ENCODE measurements at places on chromosomes 2 and 18. TPM values are rescaled to one million over a fixed set of nuclear protein-coding genes. Genes with fewer than 3 reads are reported as not detected.

GRCh38 chr2:238092486-238093035 lies 7.6 kb upstream of the ESPNL start:
- no peak for DNase-seq

- no peak for DNase-seq
Observed at GRCh38 chr18:8705961-8706790, 820 bp downstream of the MTCL1 start.

- DNase-seq: no peak
Observed at GRCh38 chr18:43651057-43651456, 373.8 kb upstream of the SYT4 start.

GRCh38 chr2:134457353-134457752 lies 203.5 kb downstream of the MGAT5 start:
- no peak for DNase-seq

Gene IL1RN
- total RNA-seq: 0.41 TPM

Gene CRYBA2
- total RNA-seq: not detected

- DNase-seq: peak; percentile 50
Observed at GRCh38 chr2:235235977-235236767, 257.7 kb upstream of the AGAP1 start.

DNA sequence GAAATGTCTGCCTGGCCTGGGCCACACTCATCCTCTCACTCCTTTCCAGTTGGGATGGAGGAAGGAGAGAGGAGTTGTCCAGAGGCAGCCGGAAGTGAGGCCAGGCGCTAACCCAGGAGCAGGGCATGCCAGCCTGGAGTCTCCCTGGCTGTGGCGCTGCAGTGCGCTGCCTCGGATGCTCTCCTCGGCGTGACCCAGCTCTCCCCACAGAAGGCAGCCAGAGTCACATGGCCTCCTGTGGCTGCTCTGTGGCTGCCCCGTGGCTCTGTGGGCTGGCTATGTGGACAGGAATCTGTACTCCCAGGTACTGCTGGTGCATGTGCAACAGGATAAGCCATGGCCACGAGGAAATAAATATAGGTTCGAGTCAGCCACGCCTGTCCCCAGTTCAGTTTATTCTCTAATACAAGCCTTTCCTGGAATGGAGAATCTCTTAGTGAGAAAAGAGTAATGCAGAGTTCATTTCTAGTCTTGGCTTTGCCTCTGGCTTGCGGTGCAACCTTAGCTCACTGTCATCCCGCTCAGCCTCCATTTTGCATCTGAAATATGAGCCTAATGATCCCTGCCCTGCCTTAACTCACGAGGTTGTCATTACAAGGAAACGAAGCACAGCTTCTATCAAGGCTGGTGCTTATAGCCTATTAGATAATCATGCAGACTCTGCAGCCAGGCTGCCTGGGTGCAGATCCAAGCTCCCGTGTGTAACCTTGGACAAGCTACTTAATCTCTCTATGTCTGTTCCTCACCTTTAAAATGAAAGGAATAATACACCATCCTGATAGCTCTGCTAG lies 106.3 kb downstream of the ANTXR1 start:
- no peak for DNase-seq

Gene CXCR1
- total RNA-seq: not detected

Gene SKOR2
- not detected for total RNA-seq

- DNase-seq: no peak
Observed at GRCh38 chr2:121004950-121005349, 269.3 kb downstream of the GLI2 start.

Gene DRC1
- not detected for total RNA-seq

GRCh38 chr2:17816396-17817245 lies at the start of gene MSGN1:
Gene MSGN1 (plus strand): TSS chr2:17816460. CDS start chr2:17816519, 59 bp downstream.
- no peak for DNase-seq

DNA sequence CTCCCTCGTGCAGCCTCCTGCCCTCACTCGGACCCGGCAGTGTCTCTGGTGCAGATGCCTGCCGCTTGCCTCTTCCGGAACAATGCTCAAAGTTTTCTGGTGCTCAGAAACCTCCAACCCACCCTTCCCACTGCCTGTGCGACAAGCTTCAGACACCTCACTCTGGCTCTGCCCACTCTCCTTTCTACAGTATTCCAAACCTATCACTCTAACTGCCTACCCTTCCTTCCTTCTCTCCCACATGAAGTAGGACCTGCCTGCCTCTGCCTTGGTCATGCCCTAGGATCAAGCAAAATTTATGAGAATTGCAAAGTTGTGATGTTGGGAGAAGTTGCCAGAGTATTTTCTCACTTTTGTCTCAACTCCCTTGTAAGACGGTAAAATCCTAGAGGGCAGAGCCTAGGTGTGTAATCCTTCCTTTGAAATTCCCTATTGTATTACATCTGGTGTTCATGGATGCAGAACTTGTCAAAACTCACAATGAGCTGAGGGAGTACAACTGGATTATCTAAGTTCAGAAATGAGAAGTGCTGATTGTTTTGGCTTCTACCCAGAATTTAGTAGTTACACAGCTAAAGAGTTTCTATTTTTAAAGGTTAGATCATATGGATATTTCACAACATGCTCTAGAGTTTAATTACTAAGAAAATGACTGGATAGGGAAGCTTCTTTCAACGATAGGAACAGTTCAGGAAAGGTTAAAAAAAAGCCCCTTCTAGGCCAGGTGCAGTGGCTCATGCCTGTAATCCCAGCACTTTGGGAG lies 7.2 kb downstream of the NPC1 start:
- peak; percentile 27 for DNase-seq

DNA sequence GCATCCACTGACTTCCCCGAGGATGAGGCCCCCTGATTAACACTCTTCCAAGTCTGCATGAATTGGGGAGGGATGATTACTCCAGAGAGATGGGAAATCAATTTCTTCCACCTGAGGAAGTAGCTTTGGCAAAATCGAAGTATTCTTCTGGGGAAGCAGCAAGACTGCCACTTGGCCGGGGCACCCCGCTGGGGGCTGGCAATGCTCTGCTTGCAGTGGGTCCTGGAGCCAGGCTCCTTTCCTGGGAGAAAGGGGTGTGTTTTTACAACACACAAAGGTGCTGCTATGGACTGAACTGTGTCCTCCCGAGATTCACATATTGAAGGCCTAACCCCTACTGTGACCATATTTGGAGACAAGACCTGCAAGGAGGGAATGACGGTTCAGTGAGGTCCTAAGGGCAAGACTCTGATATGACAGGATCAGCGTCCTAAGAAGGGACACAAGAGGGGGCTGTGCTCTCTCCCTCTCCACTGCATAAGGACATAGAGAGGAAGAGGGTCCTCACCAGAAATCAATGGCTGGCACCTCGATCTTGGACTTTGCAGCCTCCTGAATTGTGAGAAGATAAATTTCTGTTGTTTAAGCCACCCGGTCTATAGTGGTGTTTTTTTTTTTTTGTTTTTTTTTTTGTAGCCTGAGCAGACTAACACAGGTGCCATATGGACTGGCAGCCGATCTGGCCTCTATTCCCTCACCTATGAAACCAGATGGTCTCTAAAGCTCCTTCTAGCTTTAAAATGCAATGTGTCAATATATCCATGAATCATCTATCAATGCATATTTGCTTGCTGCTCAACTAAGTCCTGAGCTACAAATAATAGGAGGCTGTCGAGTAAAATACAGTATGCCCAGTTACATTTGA lies 3.6 kb upstream of the SMARCAL1 start:
- DNase-seq: no peak

- DNase-seq: peak; percentile 39
Observed at GRCh38 chr2:10161961-10162441, 39.5 kb downstream of the RRM2 start.

DNA sequence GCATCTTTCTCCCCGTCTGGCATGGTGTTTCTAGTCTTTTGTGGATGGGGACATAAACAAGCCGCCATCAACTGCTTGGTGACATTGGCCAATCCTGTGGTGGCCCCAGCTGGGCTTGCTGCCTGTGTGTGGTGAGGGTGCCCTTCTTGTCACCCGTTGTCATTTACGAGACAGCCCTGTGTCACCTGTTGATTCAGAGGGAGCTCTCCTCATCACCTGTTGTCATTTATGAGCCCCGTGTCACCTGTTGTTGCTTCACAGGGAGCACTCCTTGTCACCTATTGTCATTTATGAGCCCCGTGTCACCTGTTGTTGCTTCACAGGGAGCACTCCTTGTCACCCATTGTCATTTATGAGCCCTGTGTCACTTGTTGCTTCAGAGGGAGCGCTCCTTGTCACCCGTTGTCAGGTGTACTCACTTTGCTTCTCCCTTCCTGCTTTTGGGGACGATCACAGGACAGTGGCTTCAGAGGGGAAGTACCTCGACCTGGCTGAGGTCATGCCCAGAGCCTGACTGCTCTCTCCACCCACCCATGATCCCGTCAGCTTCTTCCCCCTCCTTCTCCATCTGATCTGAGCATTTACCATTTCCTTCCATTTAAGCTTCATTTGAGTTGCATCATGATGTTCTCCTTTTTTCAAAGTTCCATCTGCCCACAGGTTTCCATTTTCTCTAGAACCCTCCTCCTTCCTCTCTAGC lies 29.1 kb downstream of the HPCAL1 start:
- DNase-seq: no peak

DNA sequence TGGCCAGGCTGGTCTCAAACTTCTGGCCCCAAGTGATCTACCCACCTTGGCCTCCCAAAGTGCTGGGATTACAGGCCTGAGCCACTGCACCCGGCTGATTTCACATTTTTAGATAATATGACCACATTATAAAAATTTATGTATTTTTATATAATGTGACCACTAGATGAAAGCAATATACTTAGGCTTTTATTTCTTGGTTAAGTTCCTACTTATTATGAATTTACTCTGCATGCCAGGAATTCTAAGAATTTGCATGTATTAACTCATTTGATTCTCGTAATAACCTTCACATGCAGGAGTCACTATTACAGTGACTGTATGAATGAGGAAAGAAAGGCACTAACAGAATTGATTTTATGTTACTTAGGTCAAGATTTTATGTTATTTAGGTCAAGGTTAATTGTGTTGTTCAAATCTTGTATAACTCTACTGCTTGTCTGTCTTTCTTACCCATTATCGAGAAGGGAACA lies 25.6 kb upstream of the CASP8 start:
- no peak for DNase-seq

Gene HTR2B
- total RNA-seq: not detected

GRCh38 chr2:42558827-42559226 lies 9.6 kb upstream of the MTA3 start:
- no peak for DNase-seq

DNA sequence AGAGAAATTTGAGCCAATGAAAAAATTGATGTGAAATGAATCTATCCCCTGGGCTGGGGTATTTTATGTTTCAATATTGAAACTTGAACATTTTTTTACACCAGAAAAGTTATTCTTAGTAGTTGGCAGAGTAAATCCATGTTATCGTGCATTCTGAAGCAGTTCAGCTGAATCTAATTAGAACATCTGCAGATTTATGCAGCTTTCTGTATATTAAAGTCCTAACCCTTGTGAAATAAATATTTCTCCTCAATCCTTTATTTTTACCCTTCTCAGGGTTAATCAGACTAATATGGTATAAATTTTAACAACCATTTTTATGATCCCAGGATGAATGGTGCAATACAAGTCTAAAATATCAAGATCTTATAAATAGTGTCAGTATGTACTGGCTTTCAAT lies 69.5 kb downstream of the CDH20 start:
- no peak for DNase-seq

Gene COL5A2
- 1,017 TPM for total RNA-seq

GRCh38 chr18:43877616-43878321 lies 600.5 kb upstream of the SYT4 start:
- DNase-seq: no peak

- no peak for DNase-seq
Observed at GRCh38 chr2:17579605-17580318, 39.3 kb downstream of the VSNL1 start.

Gene POTEC
- total RNA-seq: 0.98 TPM

Gene CRYGD
- total RNA-seq: not detected

DNA sequence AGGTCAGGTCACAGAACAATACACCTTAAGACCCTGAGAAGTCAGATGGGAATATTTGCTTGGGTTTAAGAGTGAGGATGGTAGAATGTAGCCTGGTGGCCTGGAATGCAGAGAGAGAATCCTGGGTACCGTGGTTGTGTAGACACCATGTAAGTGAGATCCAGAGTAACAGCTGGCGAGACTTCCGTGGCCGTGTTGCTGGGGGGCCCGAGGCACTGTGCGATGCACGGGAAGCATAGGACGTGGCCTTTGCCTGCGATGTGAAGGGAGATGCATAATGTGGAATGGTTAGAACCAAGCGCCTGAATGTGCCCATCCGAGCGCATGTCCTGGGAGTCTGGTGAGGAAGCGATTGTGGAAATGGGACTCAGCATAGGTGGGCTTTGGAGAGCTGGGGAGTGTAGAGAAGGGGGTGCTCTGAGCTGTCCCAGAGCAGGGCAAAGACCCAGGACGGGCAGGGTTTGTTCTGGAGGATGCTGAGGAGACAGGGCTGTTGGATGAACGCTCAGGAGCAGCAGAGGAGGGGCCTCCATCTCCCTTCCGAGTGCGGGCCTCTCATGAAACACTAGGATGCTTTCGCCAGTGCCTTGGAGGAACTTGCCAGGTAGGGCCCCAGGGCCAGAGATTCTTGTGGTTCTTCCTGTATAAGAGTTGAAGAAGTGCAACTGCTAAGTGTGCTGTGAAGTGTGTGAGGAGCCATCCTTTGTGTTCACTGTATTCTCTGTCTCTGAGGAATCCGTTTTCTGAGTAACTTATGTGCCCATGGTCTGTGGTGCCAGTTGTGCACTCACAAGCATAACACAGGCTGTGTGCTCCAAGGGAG lies 7.1 kb downstream of the RNF144A start:
- no peak for DNase-seq

GRCh38 chr2:204033611-204034495 lies 97.3 kb downstream of the ICOS start:
- DNase-seq: no peak

All from A172 (cell line).